ENCODE measurements at places on chromosomes 6 and 20. TPM values are rescaled to one million over a fixed set of nuclear protein-coding genes. Genes with fewer than 3 reads are reported as not detected.

FAM83C gene
- 0.18 TPM for polyA plus RNA-seq

ZFAND3 gene
- polyA plus RNA-seq = 68.9 TPM

TFAP2C gene
- polyA plus RNA-seq = 1.2 TPM

MEI4 gene
- 0.01 TPM for polyA plus RNA-seq

DNA sequence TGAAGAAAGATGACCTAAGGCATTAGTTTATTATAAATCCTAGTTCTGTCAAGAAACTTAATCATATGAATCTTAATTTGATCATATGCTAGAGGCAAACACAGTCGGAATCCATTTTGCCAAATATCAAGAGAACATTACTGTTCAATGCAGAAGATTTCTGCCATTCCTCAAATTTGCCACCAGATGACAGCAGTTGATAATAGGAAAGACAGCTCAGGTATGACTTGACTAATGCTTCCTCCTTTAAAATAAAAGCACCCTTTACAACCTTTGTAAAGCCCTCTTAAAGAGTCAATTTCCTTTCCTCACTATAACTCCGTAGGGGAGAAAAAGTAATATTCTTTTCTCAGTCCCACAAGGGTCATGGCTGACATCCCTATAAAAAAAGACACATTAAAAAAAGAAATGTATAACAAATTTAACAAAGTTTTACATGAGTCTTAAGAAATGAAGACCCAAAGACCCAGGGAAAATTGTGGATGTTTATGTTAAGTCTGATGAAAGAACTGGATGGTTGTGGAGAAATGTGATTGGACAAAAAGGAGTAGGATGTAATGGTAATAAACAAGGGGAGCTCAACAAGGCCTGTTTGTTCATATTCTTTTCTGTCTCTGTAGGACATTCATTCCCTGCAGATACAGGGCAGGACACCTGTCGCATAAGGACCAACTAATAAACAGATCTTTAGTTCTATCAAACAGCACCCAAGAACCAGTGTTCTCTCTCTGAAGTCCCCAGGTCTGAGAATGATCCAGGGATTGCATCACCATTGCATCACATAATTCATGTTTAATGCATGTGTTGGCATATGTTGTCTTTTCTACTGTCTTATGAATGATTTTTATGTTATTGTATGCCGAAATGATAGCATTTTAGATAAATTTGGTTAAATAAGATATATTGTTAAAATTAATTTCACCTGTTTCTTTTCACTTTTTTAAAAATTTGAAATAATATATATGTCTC lies 23.0 kb upstream of the IL17A start:
- no peak for DNase-seq

GRCh38 chr20:57162362-57162652 lies 104.1 kb downstream of the BMP7 start:
- DNase-seq = no peak

GRCh38 chr6:30966154-30966553 lies 17.4 kb upstream of the MUC21 start:
- DNase-seq = no peak

DNA sequence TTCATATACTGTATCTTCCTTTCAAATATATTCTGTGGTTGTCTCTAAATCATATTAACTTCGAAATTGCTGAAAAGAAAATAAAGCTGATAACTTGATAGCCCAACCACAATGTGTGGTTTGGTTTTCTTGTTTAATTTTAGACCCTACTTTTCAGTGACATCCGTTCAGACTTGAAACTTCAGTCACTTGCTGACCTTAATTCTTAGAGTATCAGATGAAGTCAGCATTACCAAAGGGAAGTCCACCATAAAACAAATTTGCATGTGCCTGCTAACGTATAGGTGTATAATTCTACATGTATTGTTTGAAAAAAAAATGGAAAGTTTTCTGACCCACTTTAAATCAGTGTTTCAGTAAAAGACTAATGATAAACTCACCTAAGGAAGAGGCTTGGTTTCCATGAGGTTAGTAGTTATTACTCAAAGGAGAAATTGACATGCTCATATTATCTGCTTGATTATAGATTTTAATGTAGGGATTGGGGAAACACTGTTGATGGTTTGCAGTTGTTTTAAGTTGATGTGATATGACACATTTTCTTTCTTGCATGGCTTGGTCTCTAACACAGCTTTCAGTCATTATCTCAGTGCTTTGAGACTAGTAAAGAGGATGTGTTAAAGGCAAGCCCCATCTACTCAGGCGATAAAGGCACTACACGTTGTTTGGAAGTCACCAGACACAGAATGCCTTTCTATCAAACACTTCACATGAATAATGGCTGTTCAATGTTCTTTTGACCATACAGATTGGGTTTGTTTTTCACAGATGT lies 5.2 kb upstream of the IL17A start:
- DNase-seq = no peak

DNA sequence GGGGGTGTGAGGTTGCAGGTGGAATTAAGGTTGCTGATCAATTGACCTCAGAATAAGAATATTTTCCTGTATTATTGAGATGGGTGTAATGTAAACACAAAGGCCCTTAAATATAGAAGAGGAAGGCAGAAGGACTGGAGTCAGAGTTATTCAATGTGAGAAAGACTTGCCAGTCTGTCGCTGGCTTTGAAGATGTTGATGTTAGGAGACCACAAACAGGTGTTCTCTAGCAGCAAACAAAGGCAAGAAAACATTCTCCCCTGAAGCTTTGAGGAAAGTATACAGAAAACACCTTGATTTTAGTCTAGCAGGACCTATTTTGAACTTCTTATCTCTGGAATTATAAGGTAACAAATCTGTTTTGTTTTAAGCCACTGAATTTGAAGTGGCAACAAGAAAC lies 138.9 kb upstream of the PTPRK start:
- DNase-seq = no peak

DNA sequence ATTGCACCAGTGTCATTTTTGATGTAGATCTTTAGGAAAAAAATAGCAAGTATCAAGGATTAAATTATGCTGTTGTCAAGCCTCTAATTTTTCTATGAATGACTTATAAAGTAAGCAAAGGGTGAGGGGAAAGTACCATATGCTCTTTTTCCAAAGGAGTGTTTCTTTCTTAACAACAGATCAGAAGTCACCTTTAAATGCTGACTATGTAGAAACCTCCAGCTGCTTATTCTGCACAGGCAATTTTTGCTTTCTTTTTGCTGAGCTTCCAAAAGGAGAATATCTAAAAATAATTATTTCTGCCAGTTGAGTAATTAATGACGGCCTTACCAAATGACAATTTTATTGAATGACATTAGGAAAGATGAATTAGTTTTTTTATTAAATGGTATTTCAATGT lies 390.6 kb upstream of the MANEA start:
- DNase-seq = no peak

GRCh38 chr6:143400258-143401067 lies 50.0 kb downstream of the ADAT2 start:
- DNase-seq = no peak

- DNase-seq = no peak
These were observed 39.6 kb downstream of the VEGFA start for GRCh38 chr6:43809417-43810305.

- DNase-seq = no peak
These were observed 77.2 kb downstream of the GPR6 start for GRCh38 chr6:110055387-110055735.

DNA sequence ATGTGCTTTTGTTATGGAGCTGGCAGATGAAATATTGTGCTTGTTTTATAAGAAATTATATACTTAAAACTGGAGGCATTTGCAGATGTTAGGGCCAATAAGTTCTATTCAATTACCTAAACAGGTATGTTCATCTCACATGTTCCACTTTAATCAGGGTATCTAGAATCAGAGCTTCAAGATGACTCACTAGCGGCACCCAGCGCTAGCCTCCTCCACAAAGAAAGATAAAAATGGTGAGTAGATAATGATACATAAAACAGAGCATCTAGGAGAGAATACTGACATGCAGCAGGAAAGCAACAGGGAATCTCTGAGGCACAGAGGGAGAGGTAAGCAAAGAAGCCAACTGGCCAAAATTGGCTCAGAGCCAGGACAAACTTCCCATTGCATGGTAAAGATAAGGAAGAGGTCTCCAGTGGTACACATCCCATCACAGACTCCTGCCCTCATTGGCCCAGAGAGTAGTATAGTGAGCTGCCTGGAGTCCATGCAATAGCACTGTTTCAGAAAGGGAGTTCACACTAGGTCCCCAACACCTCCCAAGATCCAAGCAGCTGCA lies 200.7 kb upstream of the SPTLC3 start:
- no peak for DNase-seq

DNA sequence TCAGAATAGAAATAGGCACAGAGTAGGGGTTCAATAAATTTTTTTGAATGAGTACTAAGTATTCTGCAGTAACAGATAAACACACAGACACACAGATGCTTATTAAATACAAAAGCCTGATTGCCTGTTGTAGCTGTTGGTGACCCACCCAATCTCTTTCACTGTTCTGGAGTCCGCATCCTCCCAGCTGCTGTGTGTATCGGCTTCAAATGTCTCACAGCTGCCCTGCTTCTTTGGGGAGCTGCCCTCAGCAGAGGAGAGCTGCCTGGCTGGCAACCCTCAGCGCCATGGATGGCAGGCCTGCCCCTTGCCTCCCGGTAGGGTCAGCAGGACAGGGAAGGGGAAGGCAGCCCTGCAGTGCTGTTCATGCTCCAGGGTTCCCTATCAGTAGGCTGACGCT lies 85.9 kb upstream of the PRND start:
- no peak for DNase-seq

GRCh38 chr20:64188091-64188490 lies 23.8 kb downstream of the MYT1 start:
- DNase-seq = no peak

DNA sequence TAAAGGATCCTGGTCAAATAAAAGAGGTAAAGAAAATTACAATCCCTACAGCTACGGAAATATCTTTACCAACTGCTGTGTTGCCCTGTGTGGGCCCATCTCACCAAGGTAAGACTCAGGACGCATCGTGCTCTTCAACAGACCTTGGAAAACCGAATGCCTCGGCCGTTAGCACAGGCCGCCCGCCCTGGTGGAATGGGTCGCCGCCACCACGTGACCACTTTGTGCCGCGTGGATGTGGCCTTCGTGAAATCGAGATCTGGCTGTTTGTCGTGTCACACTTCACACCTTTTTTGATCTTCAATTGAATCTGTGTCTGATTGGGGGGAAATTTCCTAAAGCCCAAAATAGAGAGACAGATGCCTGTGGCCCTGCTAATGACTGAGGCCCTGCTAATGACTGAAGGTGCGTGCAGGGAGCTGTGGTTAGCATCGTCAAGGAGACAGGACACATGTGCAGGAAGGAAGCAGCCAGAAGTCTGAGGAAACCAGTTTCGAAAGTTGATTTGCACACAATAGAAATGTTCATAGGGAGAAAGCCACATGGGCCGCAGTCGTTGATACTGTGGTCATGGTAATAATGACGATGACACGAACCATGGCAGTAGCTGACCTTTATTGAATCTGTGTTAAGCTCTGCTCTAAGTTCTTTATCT lies 175.7 kb upstream of the SNX9 start:
- no peak for DNase-seq
